Parietal lobe (tissue), 2 donors: ENCODE measurements at places on chromosomes 6 and 20. TPM values are rescaled to one million over a fixed set of nuclear protein-coding genes. Genes with fewer than 3 reads are reported as not detected.

C2 gene
- 3.1 TPM for total RNA-seq

FAM162B gene
- total RNA-seq: 1.3 TPM

RAET1G gene
- total RNA-seq: not detected

APOM gene
- total RNA-seq: 2.2 TPM

UBE3D gene
- 21.3 TPM for total RNA-seq

ZKSCAN4 gene
- total RNA-seq: 9.1 TPM

C20orf141 gene
- not detected for total RNA-seq
